ENCODE measurements at places on chromosomes 16 and 17.

GRCh38 chr17:72677714-72678390, 414.6 kb downstream of the SLC39A11 start:
- DNase-seq = peak; percentile 92

DNA sequence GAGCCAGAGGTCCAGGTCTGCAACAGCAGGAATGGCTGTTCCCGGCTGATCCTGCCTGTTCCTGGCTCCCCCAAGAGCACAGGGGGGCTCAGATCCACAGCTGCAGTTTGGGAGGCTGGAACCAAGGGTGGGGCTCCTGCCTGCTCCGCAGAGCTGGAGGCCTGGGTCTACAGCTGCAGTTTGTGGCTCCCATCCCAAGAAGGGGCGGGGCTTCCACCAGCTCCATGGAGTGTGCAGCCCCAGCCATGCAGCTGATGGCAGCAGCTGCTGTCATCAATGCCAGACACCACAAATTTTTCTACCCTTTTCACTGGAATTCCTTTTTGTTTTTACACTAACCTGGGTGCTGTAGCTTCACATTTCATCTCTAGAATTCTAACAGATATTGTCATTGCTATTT, 135.4 kb upstream of the KIF2B start:
- DNase-seq = no peak

- no peak for DNase-seq
Observed at GRCh38 chr16:14356064-14356463, 274.0 kb downstream of the PARN start.

DNA sequence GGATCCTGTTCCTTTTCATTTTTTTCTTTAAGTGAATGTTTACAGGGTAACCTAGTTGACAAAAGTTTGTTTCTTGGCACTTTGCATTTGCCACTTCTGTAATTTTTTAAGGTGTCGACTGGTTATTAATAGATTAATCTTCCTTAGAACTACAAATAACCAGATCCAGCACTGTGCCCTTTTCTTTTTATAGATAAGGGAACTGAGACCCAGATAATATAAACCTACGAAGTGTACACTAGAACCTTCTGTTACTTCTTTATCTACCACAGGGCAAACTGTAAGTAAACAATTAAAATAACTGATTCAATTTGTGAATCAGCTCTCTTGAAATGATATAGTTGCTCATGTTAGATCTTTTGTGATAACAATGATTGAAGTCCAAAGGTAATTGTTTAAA, 55.4 kb downstream of the NLK start:
- no peak for DNase-seq

DNA sequence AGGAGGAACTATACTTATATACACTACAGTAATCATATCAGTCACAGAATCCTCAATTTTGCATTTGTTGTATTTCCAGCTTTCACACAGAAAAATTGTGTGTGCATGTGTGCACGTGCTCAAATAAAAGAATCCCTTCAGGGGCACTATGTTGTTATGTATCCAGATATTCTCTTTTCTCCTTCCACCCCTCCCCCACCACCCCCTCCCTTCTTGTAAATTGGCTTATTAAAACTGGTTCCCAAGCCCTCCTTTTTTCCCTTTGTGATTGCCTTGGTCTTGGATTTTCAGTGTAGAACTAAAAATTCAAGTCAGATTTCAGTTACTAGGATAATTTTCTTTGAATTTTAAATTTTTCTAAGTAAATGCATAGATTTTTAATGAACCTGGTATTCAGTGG, 86.3 kb downstream of the WNT3 start:
- no peak for DNase-seq

- DNase-seq = peak; percentile 92
Observed at GRCh38 chr16:12092544-12092921, 116.0 kb downstream of the SNX29 start.

DNA sequence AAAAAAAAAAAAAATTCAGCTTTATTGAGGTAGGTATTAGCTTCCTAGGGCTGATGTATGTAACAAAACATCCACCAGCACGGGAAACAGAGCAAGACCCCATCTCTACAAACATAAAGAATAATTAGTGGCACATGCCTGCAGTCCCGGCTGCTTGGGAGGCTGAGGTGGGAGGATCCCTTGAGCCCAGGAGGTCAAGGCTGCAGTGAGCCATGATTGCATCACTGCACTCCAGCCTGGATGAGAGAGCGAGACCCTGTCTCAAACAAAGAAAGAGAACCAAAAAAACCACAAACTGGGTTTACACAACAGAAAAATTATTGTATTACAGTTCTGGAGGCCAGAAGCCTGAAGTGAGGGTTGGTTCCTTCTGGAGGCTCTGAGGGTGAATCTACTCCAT, 4.0 kb upstream of the MMP25 start:
- DNase-seq = no peak

DNA sequence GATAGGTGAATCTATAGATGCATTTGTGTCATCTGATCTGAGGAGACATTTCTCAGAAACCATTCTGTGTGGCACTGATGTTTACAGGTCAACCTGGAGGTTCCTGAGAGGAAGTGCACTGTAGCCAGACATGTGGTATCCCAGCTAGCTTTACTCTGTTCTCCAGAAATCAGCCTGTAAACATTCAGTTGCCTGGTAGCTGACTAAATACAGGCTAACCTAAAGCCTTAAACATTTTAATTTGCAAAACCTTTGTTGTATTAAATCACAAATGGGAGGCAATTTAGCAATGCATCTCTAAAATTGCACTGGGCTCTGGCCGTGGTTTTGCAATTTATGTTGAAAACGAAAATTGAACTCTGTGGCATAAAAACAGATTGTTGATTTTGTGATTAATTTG, 207.6 kb downstream of the FTO start:
- peak; percentile 29 for DNase-seq

DNA sequence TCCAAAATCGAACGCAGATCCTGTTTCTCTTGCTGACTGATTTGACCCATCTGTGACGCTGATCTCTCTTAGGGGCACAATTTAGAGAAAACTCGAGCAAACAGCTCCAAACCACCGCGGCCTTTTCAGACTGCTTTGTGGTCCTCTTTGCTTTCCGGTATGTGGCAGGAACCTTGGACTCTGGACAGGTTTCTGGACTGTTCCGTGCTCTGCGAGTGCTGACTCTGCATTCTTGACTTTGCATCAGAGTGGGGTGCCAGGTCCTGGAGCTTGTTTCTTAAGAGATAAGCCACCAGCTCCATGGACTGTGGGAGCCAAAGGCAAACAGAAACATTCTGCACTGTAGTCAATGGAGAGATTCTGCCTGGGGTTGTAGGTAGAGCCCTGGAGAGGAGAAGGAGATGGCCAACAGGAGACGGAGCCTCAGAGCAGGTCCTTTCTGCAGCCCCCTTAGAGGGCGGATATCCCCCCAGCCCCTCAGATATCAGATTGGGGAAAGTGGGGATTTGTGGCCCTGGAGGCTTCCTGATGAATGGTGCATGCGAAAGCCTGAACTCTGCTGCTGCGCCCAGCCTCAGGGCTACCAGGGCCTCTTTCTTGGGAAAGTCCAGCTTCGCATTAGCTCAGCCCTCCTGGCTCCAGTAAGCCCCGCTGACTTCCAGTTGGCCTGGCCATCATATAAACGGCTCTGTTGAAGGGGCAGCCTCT, 65.6 kb downstream of the WIPI1 start:
- no peak for DNase-seq

GRCh38 chr17:76546556-76547182, 6.8 kb downstream of the PRCD start:
- DNase-seq = peak; percentile 86

- DNase-seq = no peak
Observed at GRCh38 chr17:81837641-81838040, 2.8 kb upstream of the PPP1R27 start.

DNA sequence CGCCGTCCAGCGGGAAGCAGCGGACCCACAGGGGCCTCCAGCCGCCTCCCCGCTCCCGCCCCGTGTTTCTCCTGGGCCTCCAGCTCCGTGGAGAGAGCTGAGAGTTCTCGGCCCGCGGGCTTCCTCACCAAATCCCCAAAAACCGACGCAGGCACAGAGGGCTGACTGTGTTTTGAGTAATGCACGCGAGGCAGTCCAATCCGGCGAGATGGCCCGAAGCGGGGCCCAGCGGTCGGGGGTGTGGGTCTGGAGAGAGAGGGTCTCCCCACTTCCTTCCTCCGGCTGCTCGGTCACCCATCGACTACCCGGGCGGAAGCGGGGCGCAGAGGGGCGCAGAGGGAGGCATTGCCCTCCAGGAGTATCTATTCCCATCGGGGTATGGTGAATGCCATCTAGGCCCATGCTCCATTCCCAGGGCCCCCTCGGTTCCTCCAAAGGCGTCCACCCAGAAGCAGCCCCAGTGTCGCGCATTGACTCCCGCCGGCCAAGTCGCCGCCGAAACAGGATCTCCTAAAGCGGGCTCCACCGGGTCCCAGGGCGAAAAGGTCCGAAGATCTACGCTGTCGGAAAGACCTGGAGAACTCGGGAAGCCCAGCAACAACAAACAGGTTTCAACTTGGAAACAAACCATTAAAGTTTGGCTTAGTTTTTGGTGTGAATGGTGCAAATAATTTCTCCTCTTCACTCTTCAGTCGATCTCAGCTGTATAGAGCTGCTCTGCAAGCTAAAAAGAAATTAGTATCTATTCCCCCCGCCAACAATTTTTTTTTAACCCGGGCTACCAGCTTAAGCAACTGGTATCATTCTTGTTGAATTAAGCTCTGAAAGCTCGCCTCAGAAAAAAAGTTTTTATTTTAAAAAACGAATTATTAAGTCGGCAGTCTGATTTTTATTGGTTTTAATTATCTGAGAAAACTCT, 19.2 kb upstream of the HOXB13 start:
- peak; percentile 14 for DNase-seq

DNA sequence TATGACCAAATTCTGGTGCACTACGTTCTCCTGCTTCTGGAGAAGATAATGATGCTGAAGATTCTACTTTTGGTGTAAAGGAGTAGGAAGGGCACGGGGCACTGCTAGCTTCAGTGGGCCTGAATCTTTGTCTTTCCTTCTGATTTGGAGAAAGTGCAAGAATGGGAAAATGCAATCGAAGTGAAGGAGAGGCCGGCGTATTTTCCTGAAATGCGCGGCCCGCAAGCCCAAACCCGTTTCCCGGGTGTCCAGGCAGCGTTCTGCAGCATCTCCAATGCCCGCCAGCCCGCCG, 372 bp upstream of the NDE1 start:
- DNase-seq = no peak

DNA sequence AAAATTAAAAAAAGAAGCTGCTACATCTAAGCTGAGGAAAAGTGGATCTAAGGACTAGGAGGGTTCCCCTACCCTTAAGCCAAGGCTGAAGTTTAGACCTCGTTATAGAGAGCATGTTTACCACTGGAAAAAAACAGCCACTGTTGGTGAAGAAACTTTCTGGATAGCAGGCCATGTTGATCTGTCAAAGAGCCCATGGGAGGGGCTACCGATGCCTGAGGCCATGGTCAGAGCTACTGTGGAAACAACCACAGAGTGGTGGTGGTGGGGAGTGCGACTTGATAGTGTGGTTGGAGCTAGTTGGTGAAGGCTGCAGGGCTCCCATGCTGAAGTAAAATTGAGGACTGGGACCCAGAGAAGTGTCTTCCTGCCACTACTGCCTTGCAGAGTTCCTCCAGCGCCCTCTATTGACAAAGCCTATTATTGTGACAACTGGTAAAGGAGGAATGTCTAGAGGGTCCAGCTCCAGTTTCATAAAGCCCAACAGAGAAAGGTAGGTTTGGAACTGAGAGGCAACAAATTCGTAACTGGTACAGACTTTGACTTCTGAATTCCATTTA, 12.7 kb upstream of the FAM20A start:
- peak; percentile 5 for DNase-seq

- DNase-seq = no peak
Observed at GRCh38 chr17:6135236-6135635, 65.1 kb downstream of the WSCD1 start.

GRCh38 chr17:50406578-50406977, 9.3 kb upstream of the LRRC59 start:
- DNase-seq = no peak

GRCh38 chr16:56667581-56668571, at the start of gene MT1G:
Gene MT1G (minus strand): TSS chr16:56668065. CDS start chr16:56667993, 72 bp downstream.
- peak; percentile 12 for DNase-seq

DNA sequence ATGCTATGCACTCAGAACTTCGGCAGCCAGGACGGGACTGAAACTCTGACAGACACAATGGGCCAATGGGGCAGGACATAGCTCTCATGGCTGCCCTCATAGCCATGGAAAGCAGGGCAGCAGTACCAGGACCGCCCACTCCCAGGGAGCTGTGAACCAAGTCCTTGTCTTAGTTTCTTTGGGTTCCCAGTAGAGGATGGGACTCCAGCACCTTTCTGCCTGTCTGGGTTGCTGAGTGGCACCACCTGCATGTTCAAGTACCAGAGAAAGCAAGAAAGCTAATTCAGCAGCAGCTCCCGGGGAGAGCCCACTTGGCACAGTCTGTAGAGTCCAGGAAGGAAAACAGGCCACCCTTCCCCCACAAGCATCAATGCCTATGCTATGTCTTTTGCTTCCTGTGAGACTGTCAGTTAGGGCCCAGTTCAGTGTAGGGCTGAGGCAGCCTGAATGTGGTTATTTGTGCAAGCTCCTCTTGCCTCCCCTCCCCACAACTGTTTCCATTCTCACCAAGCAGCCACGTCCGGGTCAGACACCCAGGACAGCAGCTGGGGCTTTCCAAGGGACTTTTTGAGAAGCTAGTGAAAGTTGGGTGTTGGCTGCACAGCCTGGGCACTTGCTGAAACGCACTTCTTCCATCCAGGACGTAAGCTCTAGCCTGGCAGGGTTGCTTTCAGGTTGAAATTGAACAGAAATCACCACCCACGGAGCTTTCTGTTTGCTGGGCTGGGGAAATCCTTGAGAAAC, 7.8 kb downstream of the SUPT4H1 start:
- DNase-seq = no peak

- peak; percentile 33 for DNase-seq
Observed at GRCh38 chr17:76444518-76445311, 8.2 kb downstream of the UBE2O start.

DNA sequence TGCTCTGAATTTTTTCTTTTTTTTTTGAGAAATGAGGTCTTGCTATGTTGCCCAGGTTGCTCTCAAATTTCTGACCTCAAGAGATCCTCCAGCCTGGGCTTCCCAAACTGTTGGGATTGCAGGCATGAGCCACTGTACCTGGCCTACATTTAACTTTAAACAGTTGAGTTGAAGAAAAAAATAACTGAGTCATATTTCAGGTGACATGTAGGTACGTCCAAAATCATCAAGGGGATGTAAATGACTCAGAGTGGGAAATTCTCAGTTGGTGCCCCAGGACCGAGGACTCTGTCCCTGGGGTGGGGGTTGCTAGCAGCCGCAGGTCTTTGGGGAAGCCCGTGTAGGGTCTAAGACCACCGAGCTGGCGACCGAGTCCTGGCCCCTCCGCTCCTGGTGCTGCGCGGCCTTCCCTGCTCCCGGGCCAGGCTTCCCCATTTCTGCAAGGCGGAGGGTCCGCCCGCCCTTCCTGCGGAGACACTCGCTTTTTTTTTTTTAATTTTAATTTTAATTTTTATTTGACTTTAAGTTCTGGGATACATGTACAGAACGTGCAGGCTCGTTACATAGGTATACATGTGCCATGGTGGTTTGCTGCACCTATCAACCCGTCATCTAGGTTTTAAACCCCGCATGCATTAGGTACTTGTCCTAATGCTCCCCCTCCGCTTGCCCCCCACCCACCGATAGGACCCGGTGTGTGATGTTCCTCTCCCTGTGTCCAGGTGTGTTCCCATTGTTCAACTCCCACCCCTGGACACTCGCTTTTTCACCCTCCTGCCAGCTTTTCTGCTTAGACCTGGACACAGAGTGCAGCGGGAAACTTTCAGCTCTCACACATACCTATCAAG, 12.7 kb upstream of the N4BP1 start:
- DNase-seq = no peak

- no peak for DNase-seq
Observed at GRCh38 chr17:76688165-76688622, 22.6 kb downstream of the MXRA7 start.

- DNase-seq = no peak
Observed at GRCh38 chr16:8962393-8963009, 1.2 kb downstream of the USP7 start.
